ENCODE measurements at places on chromosomes 5 and 9.

- no peak for DNase-seq
Measured at GRCh38 chr5:122436615-122437014, 124.6 kb downstream of the SNCAIP start.

DNA sequence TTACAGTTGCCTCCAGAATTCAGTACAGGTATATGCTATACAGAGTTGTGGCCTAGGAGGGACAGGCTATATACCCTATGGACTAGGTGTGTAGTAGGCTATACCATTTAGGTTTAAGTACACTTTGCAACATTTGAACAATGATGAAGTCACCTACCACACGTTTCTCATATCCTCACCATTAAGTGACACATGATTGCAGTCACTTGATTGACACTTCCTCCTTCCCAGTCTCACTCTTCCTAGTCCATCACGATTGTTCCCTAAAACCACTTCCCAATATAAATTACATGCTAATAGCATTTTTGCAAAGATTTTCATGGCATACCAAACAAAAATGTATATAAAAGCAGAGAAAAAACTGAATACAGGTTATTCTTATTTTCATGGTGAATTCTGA is 312.2 kb downstream of the EPB41L4A start:
- no peak for DNase-seq

DNA sequence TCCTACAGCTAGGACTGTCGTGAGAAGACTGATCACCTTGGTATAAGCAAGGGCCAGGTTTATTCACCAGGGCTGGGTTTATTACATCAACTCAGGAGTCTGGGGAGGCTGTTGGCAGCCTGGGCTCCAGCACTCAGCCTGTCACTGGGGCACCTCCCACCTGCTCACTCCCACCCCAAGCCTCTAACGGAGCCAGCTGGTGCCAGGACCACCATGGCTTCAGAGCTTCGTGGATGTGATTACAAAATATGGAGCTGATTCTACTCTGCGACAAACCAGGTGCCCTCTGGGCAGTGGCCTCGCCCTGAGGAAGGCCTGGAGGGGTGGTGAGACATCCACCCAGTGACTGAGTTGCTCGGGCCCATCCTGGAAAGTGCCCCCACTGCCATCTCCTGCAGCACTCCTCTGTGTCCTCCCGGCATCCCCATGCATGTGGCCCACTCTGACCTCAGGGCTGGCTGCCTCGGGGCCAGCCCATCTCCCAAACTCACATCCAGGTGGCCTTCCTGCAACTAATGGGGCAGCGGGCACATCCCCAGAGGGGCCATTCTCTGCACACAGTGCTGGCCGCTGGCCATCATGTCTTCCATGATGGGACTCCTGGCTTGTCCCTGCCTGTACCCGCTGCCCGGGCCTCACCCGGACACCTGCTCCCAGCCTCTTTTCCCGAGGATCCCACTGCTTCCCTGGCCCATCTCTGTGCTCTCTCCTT is 49.6 kb downstream of the SECISBP2 start:
- no peak for DNase-seq

DNA sequence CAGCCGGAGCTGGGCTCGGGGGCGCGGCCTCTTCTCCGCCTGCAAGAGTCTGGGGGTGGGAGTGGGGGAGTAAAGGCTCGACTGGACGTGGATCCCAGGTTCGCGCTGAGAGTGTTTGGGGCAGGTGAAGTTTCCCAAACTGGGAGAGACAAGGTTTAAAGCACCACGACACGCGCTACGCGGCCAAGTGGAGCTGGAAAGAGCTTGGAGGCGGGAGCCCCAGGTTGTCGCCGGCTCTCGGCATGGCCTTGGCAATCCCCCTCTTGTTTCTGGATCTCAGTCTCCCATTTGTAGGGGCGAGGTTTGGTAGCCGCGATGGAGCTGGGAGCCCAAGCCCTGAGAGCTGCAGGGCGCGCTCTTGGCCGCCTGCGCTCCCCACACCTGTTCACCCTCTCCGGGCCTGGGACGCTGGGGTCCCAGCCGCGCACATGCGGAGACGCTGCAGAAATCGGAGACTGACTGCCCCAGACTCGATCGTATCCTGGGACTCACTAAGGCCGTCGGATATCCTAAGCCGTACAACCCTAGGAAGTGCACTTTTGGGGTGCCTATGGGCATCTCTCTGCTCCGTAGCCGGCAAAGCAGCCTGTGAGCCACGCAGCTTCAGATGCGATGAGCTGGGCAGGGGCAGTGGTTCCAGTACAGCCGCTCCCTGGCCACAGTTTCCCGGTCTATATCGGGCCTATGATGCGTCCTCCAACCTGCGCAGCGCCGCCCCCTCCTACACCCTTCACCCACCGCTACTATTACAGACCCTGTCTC is 937 bp downstream of the TMOD1 start:
- DNase-seq = no peak

DNA sequence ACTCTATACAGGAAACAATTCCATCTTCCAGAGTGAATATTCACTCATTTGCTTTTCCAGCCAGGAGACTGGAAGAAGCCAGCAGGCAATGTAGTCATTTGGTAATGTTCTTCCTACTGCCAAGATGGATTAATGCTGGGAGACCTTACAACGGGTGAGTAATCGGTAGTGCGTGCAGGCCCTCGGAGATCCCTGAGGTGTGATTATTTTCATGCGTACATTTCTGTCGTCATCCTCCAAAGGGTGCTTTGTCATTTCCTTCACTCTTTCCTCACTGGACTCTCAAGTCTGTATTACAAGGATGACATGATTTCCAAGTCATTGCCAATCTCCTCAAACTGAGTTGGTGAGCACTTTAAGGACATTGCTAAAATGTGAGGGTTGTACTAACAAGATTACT is 263.5 kb downstream of the CWC27 start:
- no peak for DNase-seq

GRCh38 chr5:133927300-133928180 is 40.9 kb downstream of the C5orf15 start:
- DNase-seq = no peak

DNA sequence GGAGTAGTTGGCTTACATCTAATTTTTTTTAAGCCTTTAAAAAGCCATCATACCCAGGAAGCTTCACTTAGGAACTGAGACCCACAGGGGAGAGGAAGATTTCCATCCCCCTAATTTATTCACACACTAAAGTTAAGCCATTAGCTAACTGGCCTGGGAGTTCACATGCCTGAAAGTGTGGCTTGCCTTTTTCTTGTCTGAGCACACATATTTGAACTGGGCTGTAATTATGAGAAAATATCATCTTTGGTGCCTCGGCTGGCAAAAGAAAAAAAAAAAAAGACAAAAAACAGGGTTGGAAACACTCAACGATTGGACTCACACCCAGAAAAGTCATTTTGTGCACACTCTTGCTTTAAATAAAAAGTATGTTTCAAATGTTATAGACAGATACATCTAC is 847.3 kb downstream of the MAT2B start:
- no peak for DNase-seq

- no peak for DNase-seq
Measured at GRCh38 chr5:173730632-173731298, 114.3 kb upstream of the BOD1 start.

GRCh38 chr9:90219548-90220118 is 423.0 kb downstream of the DIRAS2 start:
- no peak for DNase-seq

GRCh38 chr5:93708442-93708841 is 33.0 kb downstream of the POU5F2 start:
- no peak for DNase-seq

DNA sequence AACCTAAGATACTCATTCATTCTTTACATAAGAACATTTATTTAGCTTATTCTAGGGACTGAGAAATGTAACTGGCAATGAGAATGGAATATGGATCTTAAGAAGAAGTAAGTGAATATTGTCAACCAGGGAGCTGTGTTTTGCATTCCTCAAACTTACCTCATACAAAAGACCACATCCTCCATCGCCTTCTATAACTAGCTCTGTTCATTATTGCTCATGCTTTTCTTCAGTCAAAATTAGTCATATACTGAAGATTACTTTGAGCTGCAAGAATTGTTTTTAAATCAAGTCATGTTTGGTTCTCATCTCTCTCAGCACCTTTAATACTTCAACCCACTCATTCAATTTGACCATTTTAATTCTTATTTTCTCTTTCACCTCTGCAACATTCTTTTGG is 140.3 kb upstream of the RASA1 start:
- no peak for DNase-seq

DNA sequence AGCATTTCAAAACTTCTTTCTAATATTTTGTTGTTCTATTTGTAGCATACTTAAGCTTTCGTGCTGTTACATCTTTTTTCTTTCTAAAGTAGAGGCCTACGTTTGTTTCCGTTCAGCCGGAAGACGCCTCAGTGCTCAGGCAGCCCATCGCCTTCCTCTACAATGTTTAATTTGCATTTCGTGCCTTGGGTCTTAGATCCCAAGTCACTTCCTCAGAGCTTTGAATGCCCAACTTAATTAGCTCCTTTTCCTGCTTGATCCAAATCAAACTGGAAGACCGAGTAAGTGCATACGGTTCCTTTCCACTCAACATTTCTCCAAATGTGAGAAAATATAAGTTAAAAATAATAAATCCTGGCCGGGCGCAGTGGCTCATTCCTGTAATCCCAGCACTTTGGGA is 43.2 kb downstream of the MRPL36 start:
- no peak for DNase-seq

GRCh38 chr5:64872044-64872443 is 103.3 kb downstream of the CWC27 start:
- peak; percentile 3 for DNase-seq

GRCh38 chr5:147504011-147504410 is 5.9 kb downstream of the DPYSL3 start:
- DNase-seq = no peak

GRCh38 chr9:127521919-127522304 is 70.6 kb downstream of the LRSAM1 start:
- no peak for DNase-seq

DNA sequence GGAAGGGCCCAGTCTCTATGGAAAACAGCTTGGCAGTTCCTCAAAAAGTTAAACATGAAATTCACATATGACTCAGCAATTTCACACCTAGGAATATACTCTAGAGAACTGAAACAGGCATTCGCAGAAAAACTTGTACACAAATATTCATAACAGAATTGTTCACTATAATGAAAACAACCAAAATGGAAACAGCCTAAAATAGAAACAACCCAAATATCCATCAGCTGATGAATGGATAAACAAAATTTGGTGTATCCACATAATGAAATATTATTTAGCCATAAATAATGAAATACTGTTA is 4.8 kb upstream of the GPR150 start:
- DNase-seq = no peak

DNA sequence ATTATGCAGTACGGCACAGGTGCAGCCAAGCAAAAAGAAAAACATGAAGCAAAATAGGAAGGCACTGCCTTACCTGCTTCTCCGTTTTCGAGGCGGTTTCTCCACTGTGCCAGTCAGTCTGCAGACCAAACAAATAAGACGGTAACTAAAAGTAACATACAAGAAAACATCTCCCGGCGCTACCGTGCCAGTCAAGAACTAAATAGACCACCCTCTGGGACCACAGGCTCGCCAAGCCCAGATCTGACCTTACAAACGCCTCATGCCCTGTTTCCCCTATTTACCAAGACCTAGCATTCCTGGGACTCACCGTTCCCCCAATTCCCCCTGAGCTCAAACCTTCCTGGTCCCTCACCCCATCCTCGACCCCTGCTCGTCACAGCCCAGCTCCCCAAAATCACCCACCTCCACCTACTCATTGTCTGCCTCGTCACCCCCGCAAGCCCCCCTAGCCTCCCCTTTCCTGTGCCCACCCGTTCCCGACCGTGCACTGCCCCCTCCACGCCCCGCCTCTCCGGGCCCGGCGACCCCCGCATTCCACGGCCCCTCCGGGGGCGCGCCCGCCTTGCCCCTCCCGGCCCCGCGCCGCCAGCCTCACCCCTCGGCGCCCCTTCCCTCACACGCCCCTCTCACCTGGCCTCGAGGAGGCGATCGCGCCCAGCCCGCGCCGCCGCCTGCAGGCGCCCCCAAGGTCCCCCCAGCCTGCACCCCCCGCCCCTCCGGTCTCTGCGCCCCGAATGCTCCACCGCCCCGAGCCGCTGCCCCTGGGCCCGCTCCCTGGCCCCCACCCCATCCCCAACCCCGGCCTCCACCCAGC is 560 bp downstream of the SCAI start:
- no peak for DNase-seq

DNA sequence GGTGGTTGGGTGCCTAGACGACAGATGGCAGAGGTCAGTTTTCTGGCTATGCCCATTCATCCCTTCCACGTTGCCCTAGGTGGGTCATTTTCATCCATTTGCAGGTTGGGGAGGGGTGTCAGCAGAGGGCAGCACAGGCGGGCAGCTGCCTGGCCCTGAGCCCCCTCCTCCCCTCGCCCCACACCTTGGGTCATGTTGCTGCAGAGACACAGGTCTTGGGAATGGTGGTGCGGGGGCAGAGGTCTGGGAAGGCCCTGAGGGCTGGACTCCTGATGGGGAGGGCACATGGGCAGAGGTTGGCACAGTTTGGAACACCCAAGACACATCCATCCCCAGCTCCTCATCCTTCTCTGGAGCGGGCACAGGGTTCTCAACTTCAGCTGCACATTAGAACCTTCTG is 103.2 kb upstream of the LMX1B start:
- no peak for DNase-seq

- no peak for DNase-seq
Measured at GRCh38 chr5:10124287-10124686, 125.4 kb downstream of the ATPSCKMT start.

DNA sequence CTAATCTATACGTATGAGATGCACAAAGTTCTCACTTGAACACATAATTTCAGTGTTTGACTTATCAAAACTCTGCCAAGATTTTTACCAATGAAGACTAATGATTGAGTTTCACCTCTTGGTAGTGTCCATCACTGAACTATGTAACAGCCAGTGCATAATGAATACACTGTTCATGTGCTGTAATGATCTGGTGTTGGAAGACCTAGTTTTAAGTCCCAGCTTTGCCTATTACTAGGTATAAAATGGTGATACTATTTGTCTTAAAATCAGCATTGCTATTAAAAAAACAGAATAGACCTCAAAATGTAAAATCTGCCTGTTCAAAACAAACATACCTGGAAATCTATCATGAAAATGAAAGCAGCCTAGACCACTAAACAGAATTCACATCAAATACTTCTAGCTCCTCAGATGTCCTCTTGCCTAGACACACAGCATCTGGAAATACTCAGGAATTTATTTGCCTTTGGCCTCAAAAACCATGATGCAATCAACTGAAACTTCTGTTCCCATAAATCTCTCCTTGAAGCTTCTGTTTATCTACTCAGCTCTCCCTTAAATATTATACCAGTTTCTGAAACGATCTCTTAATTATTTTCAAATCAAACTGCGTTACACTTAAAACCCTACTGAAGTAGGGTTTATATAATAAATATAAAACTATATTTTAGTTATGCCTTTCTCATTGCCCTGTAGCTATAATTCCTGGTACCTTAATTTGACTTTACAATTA is 38.1 kb downstream of the MRPS27 start:
- DNase-seq = no peak

DNA sequence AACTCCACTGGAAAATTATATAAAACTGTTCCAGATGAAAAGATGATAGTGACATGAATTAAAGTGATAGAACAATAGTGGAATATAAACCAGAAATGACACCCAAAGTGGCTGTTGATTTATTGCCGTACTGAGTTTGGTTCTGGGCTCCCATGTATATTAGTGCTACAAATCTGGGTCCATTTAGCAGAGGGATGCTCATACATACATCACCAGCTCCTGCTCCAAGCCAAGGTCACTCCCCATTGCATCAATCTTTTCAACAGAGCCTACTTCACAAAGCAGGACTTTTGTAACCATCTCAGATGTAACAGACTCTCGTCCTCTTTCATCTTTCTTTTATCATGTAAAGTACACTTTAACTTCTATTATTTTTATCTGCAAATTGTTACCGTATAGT is 208.6 kb downstream of the GAPVD1 start:
- DNase-seq = no peak
